SJCRH30 (cell line): ENCODE measurements at places on chromosomes 3 and 15. TPM values are rescaled to one million over a fixed set of nuclear protein-coding genes. Genes with fewer than 3 reads are reported as not detected.

The PARP6 gene
- total RNA-seq, result 36.1 and 52.5 TPM in 2 replicates

The PAQR9 gene
- total RNA-seq, result 0.16 and 0.30 TPM in 2 replicates

The PRTG gene
- total RNA-seq, result 43.5 and 50.3 TPM in 2 replicates

The SCN5A gene
- 13.1 and 15.2 TPM in 2 replicates for total RNA-seq

The GATM gene
- 226 and 232 TPM in 2 replicates for total RNA-seq

The PLA2G4E gene
- total RNA-seq, result not detected in 2 replicates

The SOX14 gene
- not detected in 2 replicates for total RNA-seq

The HIGD2B gene
- total RNA-seq, result not detected in 2 replicates

The CATSPER2 gene
- total RNA-seq, result 1.3 and 1.4 TPM in 2 replicates

The CHRNA3 gene
- not detected in 2 replicates for total RNA-seq

The CCR9 gene
- not detected in 2 replicates for total RNA-seq

The GOLGA6B gene
- total RNA-seq, result not detected in 2 replicates

The RTP4 gene
- total RNA-seq, result not detected in 2 replicates

The SPATA12 gene
- 0.10 TPM in 1 of 2 replicates, not detected in the other for total RNA-seq

The DENND6A gene
- 18.1 and 19.8 TPM in 2 replicates for total RNA-seq

The ADAMTSL3 gene
- total RNA-seq, result 0.05 and 0.22 TPM in 2 replicates

The TMEM207 gene
- total RNA-seq, result not detected in 2 replicates
